Forelimb muscle (tissue), 1 donor: ENCODE measurements at places on chromosomes 11 and 22.
A peak's percentile ranks its signal among the peaks of the same experiment; 100 is the strongest.

DNA sequence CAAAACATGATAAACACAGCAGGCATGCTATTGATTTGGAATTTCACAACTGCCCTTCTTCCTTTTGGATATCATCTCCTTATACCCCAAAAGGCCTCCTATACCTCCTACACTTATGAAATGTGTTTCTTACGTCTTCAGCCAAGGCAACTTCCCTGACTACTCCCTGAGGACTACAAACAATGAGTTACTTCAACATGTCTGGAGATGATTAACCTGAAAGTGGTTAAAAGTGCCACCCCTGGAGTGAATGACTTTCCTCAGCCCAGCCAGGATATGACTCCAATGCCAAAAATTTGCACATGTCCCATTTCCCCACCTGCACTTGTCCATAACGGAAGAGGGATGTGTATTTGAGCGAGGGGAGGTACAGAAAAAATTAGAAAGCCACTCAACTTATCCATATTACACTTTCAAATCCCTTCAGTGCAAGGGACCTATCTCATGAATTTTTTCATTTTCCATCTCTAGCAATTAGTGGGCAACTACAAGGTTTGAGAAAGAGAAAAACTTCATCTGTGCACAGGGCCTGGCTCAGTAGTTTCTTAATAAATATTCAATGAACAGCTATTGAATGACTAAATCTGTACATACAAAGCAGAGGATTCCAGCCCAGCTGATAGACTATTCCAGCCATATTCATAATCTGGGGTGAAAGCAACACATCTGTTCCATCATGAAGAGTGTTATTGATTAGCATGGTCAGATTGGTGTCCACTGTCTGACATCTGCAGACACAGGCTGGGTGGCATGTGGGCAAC is 36.8 kb downstream of the KIRREL3 start:
- no peak for DNase-seq

GRCh38 chr11:82718307-82718706 is 15.4 kb downstream of the FAM181B start:
- no peak for DNase-seq

GRCh38 chr11:60782393-60783140 is 2.6 kb upstream of the MS4A10 start:
- DNase-seq = no peak

DNA sequence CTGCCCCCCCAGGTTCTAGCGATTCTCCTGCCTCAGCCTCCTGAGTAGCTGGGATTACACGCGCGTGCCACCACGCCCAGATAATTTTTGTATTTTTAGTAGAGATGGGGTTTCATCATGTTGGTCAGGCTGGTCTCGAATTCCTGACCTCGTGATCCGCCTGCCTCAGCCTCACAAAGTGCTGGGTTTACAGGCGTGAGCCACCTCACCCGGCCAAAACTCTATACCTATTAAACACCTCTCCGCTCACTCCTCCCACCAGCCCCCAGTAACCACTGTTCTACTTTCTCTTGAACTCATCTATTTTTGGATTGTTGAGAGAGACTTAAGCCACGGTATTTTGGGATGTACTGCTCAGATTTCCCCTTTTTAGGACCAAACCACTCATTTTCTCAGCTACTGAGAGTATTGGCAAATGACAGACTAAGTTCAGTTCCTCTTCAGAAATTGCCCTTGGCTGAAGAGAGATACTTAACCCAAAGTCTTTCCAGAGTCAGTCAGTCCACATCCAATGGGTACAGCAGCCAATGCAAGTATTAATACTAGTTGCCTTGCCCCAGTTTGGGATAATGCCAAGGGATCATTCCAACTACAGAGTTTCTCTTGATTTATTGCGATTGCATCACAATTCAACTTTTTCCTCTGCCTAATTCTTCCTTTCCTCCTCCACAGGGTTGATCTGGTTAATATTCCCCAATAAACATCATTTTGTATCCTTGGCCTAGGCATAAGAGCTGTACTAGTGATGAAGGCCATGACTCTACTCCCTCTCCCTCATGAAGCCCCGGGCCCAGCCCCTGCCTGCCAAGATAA is 36.8 kb upstream of the CSTF3 start:
- no peak for DNase-seq

DNA sequence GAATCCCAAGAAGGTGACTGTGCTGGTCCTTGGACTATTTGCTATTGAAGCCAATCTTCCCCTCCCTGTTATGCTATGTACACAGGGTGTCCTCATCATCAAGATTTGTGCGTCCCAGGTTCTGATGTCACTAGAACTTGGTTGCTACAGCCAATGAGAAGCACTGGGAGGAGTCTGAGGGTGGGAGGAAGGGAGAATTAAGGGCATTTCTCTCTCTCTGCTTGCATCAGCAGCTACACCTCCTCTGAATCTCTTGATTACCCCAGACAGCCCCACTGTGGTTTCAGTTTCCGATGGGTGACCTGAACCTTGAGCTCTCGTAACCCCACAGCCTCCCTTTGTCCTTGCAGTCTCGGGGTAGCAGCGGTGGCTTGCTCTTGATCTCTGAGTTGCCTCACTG is 212.4 kb upstream of the SESN3 start:
- DNase-seq = no peak

- DNase-seq = no peak
These were observed 523.2 kb upstream of the TENM4 start for GRCh38 chr11:79963856-79964645.

DNA sequence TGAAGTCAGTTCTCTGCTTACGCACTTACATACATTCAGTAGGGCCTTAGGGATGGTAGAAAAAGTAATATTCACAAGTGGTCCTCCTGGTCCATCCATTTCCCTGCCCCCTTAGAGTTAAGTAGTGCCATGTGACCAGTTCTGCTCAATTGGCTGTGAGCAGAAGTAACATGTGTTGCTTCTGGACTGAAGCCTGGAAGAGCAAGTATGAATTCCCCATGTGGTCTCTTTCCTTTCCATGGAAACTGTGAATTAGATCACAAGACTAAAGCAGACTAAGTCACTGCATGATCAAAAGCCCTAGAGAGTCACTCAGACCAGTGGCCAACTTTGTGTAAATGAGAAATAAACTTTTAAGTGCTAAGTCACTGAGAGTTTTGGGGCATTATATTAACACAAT is 341.7 kb upstream of the CADM1 start:
- peak; percentile 57 for DNase-seq

GRCh38 chr11:2094354-2095197 is 44.6 kb downstream of the IGF2 start:
- no peak for DNase-seq

- DNase-seq = no peak
These were observed 59.0 kb upstream of the KCNQ1OT1 start for GRCh38 chr11:2758751-2759150.

DNA sequence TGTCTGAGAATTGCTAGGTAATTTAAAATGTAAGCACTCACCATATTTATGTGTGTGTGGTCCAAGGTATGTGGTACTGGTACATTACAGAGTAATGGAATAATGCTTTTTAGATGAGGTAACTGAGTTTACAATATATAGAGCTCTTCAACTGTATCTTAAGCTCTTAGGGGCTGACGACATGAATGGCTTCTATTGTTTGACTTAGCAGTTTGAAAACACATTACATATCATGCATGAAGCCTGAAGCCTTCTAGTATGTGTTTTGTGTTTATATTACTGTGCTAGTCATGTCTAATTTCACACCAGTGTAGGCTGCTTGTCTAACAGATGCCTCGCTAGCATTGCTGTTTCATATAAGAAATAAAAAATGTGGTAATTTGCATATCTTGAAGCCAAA is 37.2 kb downstream of the GAS2 start:
- no peak for DNase-seq

GRCh38 chr11:9330387-9331384 is 16.3 kb upstream of the TMEM41B start:
- DNase-seq = no peak

DNA sequence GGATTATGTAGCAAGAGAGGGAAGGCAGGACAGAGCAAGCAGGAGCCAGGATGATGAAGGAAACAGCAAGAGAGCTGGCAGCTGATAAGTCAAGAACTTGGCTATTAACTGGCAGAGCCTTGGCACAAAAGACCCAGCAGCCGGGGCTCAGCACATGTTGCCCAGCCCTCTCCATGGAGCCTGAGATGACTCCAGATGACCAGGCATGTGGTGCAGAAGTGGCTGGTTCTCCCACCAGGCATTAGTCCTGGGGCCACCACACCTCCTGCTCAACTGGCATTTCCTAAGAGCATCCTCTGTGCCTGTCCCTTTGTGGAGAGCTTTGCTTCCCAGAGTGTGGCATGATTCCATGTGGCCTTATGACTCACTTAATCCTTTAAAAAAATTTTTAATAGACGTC is 522.6 kb downstream of the MN1 start:
- DNase-seq = no peak
